ENCODE measurements at places on chromosomes 7 and 10.

- no peak for DNase-seq
Observed at GRCh38 chr7:132465516-132465915, 110.8 kb downstream of the PLXNA4 start.

- DNase-seq: no peak
Observed at GRCh38 chr7:129514683-129515082, 12.4 kb downstream of the SMKR1 start.

GRCh38 chr10:130509881-130510689 lies 373.9 kb downstream of the GLRX3 start:
- no peak for DNase-seq

DNA sequence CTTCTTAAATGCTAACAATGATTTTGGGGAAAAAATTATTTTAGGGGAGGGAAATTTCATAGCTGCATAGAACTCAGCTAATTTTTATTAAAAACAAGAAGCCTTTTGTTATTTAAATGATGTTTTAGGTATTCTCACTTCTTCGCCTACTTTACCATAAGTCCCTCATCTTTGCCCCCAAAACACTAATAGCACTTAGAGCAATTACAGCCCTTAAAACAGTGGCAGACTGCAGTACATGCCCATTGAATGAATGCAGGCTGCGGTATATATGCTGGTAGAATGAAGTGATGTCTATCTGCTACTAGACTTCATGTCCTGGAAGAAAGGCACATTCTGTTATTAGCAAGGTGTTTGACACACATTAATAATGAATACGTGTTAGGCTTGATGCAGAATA lies 2.9 kb upstream of the SPAG6 start:
- no peak for DNase-seq

DNA sequence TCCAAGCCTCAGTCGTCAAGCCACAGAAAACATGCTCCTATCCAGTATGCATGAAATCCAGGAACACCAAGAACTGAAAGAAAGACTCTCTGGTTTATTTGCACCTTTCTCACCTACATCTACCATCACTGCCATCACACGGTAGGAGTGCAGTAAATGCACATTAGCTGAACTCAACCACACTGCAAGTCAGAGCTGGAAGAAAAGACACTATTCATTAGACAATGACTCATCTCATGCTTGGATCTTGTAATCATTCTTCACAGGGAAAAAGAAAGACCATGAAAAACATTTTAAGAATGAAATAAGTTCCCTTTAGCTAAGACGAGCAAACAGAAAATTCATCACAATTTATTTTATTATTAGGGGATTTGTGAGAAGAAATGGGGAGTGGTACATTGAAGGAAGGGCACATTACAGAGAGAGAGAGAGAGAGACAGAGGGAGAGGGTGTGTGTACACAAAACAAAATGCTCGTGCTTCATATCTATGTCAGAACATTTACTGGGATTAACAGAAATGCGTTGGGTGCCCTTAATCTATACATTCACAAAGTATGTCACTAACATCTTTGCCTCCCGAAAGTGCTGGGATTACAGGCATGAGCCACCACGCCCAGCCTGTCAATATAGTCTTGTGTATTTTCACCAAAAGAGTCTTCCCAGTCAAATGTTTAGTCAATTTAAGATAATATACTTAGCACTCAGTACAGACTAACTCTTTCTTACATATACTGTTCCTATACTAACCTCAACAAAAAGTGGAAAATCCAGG lies 324.9 kb downstream of the PARD3 start:
- no peak for DNase-seq

DNA sequence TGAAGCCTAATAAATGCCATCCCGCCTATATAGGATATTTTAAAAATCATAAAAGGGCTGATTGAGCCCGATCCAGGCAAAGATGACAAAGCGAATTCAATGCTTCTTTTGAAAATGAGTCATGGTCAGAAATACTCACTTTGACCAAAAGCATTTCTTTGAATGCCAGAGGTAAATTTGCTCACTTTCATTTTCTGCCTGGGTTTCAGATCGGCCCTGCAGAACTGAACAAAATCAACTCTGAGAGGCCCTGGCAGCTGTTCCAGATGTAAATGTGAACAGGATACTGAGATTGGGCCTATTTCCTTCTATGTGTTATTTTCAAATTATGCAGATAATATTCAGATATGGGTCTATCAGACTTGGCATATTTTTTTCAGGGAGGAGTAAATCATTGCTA lies 114.8 kb upstream of the ARID5B start:
- DNase-seq: no peak

GRCh38 chr10:89173075-89173474 lies 34.0 kb downstream of the CH25H start:
- DNase-seq: no peak

DNA sequence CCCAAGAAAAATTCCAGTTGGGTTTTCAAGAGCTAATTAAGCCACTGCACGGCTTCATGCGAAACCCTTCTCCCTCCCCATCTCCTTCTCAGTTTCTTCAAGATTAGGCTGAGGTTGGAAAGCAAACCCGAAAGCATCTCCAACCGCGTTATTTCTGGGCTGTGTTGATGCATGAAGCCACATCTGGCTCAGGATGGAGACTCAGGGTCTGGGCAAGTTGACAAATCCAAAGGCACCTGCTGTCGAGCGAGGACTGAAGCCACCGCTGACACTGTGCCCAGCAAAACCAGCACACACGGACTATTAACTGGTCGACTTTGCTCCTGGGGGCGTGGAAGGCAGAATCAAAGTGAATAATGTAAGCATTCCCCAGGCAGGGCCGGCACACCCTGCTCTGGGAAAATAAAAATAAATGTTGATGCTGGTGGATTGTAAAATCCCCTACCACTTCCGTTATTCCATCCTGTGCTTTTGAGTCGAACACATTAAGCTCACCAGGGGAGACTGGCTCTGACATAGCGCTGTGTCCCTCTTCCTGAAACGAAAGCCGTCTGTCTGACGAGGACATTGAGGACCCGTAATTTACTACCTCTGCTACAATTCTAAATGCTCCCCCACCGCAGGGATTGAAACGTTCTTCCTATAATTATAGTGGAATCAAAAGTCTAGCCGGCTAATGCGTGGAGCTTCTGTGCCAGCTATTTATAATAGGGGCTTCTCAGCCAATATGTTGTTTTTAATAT lies 269.8 kb downstream of the ADARB2 start:
- no peak for DNase-seq
